Stimulated activated CD8-positive, alpha-beta memory T cell treated with anti-CD3 and anti-CD28 coated beads, Interleukin-2, amount 100 ng/mL, for 48 hours (primary cell): ENCODE measurements at places on chromosomes 7 and 10.

DNA sequence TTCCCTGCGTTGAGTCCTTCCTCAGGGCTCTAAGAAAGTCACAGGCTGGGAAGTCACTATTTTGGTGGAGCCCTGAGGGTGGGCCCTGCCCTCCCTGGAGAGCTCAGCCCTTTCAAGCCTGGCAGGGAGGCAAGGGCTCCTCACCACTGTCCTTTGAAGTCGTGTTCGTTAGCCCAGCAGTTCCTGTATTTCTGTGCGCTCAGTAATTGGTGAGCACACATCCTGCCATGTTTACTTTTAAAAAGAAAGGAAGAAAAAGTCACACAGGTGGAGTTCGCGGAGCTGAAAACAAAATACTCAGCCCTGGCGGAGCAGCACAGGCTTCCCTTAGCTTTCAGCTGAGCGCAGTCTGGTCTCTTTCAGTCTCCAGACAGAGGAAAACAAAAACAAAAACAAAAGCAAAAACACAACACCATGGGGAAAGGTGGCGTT is 37.1 kb downstream of the PRKCQ start:
- DNase-seq = no peak

DNA sequence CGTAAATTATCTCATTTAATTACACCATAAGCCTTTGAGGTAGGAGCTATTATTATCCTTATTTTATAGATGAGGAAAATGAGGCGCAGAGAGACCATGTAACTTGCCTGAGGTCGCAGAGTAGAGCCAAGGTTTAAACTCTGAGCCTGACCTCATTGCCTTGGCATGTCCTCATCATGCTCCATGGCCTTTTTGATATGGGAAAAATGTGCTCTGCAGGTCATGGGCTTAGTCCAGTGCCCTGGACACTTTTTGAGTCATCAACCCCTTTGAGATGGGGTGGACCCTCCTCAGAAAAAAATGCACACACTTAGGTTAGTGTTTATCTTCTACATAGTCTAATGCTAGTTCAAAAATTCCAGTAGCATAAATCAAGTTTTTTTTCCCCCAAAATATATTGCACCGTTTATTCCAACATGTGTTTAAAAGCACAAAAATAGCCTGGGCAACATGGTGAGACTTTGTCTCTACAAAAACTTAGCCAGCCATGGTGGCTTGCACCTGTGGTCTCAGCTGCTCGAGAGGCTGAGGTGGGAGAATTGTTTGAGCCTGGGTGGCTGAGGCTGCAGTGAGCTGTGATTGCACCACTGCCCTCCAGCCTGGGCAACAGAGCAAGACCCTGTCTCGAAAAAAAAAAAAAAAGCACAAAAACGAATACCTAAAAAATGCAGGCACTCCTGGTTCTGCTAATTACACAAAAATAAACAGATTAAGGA is 28.6 kb upstream of the TMEM178B start:
- DNase-seq = no peak

DNA sequence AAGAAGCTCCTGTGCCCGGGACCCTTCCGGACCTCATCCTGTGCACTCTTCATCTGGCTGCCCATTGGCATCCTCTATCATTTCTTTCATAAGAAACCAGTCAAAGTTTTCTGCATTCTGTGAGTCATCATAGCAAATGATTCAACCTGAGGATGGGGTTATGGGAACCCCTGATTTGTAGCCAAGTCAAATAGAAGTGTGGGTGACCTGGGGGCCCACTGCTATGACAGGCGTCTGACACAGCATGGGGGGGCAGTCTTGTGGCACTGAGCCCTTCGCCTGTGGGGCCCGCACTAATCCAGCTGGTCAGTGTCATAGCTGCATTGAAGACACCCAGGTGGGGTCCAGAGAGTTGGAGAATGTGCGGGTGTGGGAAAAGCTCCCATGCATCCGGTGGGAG is 230.4 kb downstream of the USP6NL start:
- peak; percentile 41 for DNase-seq

DNA sequence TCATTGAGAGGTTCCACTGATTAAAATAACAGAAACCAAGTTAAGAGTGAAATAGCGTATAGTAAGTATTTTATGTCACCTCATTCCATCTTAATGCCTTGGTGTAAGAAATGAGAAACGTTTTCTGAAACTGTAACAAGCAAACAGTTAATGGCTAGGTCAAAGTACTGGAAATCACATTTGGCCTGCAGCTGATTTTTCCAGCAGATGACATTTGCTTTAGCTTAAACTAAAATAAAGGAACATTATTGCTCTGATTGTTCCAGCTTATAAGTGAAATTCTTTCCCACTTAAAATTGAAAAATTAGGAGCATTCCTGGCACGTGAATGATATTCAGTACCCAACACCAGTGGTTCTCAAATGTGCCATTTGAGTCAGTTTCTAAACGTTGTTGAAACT is 213.6 kb upstream of the DPP6 start:
- DNase-seq = no peak

DNA sequence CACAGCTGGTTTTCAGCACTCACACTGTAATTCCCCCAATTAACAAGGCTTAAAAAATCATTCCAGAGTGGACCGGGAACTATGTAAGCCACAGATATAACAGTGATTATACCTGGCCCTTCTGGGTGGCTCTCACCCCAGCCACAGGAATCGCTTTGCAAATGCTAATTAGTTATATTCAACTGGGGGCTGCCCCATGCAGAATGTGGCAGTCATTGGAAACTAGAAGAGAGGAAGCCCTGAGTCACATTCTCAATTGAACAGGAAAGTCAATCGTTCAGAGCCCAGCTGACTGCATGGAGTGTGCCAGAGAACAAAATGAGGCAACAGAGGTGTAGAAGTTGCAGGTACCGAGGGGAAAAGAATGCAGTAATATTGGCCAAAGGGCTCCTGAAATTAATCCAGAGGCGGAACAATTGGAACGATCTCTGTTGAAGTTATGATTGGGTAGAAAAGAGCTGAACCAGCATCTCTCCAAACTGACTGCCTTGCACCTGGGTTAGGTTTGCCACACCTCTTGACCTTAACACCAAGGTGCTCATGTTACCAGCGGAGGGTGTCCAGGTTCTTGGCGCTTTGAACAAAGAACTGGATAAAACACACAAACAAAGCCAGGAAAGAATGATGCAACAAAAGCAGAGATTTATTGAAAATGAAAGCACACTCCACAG is 909.7 kb upstream of the AUTS2 start:
- no peak for DNase-seq

GRCh38 chr10:78321000-78321399 is 287.3 kb downstream of the RPS24 start:
- DNase-seq = no peak

DNA sequence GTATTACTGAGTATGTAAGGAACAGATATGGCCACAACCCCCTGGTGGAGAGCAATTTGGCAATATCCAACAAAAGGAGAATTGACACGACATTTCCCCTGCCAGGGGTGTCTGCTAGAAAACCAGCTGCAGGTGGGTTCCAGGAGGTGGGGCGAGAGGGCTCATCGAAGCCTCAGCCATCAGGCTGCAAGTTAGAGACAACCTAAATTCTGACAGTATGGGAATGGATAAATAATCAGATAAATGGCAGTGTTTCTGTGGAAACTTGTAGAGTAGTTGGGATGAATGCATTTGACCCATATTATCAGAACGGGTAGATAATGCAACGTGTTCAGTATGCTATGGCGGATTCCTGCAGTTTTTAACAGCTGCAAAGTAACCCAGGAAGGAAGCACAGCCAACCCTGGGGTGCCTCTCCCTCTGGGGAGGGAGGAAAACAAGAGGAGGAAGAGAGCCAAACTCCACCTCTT is 3.5 kb downstream of the TMEM273 start:
- DNase-seq = no peak

- DNase-seq = no peak
Measured at GRCh38 chr10:63722537-63722936, 201.3 kb downstream of the REEP3 start.

DNA sequence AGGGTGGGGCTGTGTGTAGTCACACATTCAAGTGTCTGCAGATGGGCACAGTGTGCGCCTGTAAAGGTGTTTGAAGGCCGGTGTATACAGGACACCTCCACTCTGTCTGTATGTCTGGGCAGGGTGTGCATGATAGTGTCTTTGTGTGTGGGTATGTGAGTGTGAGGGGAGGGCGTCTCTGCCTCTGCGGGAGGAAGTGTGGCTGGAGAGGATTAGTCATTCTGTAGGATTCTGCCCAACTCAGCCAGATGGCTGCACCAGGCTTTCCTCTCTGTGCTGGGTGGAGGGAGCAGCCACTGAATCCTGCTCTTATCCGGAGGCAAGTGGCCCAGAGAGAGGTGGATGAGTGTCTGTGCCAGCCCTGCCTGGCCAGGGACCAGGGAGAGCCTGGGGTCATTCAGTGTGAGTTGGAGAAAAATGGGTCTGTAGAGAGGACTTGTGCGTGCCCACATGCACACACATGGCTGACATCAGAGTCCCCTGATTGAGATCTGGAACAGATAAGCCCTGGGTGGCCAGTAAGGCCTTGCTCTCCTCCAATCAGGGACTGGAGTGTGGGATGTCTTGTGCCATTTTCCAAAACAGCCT is 1.7 kb downstream of the SFXN3 start:
- no peak for DNase-seq

GRCh38 chr10:4532467-4532866 is 293.5 kb upstream of the AKR1E2 start:
- DNase-seq = no peak

GRCh38 chr10:124281666-124282065 is 137.1 kb downstream of the OAT start:
- DNase-seq = no peak

DNA sequence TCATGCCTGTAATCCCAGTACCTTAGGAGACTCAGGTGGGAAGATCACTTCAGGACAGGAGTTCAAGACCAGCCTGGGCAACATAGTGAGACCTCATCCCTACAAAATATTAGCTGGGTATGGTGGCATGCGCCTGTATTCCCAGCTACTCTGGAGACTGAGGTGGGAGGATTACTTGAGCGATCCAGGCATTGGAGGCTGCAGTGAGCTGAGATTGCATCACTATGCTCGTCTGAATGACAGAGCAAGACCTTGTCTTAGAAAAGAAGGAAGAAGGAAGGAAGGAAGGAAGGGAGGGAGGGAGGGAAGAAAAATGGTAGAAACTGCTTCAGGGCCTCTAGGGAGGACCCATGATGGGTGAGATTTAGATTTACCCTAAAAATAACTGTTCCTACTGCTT is 112.3 kb downstream of the SPDYE5 start:
- DNase-seq = no peak

DNA sequence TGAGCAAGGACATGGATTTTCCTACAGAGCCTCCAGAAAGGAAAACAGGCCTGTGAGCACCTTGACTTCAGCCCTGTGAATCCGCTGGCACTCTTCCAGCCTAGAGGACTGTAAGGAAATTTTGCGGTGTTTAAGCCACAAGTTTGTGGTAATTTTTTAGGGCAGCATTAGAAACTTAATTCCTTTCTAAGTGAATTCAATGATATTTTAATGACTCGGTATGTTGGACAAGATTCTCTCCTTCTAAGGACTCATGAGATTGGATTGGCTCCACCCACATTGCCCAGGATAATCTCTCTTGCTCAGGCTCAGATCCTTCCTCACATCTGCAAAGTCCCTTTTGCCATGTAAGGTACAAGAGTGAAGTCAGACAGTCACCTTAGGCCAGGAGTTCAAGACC is 4.5 kb downstream of the LYZL2 start:
- no peak for DNase-seq

DNA sequence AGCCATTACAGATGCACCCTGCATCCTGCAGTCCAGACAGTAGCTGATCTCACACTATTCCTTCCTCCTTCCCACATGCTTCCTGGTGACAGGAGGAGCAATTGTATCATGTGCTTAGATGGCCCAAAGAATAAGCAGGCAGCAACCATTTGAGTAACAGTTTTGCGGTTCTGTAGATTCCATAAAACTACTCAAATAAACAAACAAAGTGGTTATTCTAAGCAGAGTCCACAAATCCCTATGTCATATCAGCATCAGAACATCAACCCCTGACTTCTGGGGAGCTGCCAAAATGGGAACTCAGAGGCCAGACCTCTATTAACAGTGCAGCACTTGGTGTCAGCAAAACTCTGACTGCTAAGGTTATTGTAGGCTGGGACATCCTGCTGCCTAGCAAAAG is 226.0 kb downstream of the SORCS1 start:
- no peak for DNase-seq

DNA sequence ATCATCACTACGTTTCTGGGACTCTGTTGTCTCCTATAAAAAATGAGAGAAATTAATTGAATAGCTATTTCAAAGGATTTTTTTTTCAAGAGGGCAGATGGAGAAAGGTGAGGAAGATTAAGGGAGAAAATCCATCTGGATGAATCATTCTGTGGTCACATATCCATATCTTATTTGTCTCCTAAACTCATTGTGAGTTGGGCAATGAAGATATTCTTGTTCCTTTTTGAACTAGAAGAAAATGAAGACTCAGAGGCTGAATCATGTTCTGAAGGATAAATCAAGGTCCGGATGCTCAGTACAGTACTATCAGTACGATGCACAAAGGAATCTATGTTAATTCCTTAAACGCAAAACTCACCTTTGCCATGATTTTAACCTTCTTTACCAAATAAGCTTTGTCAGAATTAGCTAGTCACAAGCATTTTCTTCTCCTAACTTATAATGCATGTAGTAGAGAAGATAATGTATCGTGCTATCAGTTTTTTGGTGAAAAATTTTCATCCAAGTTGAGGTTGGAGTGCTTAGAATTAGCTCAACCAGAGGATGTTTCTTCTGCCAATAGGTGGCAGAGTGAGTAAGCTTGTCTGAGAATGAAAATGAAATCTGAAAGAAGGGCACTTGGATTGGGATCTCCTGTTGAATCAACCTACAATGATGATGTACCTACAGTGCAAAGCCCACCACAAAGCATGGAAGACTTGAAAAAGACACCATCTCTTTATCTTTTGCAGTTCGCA is 446.9 kb downstream of the KIF20B start:
- no peak for DNase-seq

DNA sequence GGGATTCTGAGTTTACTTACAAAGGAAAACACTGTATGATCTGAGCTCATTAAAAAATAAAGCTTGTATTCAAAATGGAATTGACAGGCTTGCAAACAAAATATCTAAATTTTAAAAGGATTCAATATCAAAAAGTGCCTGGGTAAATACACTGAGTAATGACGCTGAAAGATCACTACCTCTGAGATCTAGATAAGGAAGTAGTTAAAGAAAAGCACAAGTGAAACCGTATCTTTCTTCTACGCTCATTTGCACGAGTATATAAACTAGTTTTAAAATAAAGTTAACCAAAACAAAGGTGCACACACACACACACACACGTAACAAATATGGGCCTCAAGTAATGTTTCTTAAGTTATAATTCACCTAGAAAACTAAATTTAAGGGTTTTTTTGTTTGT is 93.4 kb downstream of the SNX13 start:
- no peak for DNase-seq

DNA sequence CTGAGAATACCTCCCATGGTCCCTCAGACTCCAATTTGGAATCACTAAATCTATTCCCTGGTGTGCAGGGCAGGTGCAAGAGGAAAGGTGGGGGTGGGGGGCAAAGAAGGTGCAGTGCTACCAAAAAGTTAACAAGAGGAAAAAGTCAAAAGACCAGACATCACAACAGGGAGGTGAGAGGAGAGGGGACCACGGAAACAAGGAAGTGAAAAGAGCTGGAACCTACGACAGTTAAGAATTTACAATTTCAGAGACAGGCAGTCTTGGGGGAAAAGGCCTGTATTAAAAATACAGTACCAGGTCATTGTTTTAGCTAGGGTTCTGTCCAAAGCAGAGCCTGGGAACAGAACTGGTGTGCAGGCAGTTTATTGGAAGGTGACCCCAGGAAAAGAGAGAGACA is 14.6 kb downstream of the ITGB1 start:
- DNase-seq = no peak
